ENCODE measurements at places on chromosomes 7 and 10.

DNA sequence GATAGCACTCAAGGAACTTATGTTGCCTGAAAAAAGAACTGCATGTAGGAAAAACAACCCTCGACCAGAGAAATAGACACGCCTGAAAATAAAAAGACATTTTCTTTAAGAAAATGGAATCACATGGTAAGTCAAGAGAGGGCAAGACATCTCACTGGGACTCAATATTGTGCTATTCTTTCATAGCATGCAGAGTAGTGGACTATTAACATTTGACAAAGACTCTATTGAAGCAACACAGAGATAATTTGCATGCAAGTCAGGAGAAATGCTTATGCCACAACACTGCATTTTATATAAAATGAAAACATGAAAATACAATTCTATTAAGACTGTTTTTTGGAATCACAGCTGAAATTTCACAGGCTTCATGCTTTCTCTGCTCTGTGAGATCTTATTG is 77.9 kb upstream of the RHOBTB1 start:
- no peak for DNase-seq

- DNase-seq, result no peak
These were observed 421.3 kb downstream of the EXOC4 start for GRCh38 chr7:133674079-133674763.

DNA sequence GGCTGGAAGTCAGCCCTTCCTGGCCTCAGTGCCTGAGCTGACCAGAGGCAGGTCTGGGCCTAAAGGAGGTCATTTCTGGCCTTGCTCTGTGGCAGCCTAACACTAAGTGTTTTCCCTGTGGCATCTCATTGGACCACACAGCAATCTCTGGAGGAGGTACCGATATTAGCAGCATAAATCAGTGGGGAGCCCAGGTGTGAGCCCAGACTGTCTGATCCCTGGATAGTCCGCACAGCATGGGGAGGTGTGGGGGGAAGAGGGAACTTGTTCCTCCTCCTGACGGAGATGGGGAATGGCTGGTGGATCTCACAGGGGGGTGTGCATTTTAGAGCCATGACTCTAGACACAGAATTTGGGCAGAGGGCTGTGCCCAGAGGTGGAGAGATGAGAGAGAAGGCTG is 11.0 kb upstream of the PPIF start:
- no peak for DNase-seq

DNA sequence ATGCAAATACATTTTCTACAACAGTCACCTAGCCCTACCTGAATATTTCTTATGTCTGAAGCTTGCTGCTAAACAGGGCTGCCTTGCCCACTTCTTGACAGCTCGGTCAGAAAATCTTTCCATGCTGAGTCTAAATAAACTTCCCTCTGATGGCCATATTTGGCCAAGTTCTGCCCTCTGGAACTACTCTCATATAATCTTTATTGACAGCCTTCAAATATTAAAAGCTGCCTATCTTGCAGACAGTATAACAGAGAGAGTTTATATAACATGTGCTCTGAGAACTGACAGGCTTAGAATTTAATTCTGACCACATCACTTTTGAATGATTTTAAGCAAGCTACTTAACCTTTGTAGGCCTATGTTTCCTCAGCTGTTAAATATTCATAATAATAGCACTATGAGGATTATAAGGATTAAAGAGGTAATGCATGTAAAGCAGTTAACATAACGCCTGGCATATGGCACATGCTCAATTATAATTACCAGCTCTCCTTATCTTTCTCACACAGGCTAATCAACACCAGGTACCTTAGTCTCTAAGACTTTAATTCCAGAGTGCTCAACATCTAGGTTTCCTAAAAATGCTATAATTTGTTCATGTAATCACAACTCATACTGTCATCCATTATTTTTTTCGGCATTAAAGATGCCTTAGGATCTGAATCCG is 334.1 kb downstream of the HPSE2 start:
- no peak for DNase-seq

GRCh38 chr7:5703572-5704533 is 77.6 kb downstream of the RNF216 start:
- DNase-seq, result no peak

- DNase-seq, result no peak
These were observed 120.7 kb upstream of the PPIF start for GRCh38 chr10:79226391-79227245.

DNA sequence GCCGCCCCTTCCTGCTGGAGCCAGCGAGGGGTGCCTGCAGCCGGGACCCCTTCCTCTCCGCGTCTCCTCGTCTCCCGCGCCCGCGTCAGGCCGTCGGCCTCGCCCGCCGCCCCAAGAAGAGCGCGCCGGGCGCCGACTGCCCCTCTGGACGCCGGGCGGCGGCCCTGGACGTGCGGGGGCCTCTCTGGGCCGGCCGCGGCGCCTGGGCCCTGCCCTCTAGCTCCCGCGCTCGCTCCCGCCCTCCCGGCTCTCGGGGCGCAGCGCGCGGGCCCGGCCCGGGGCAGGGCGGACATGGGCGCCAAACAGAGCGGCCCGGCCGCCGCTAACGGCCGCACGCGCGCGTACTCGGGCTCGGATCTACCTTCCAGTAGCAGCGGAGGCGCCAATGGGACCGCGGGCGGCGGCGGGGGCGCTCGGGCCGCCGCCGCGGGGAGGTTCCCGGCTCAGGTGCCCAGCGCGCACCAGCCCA is 704 bp downstream of the ZNRF2 start:
- DNase-seq, result no peak

- DNase-seq, result no peak
These were observed 28.8 kb upstream of the CCNJ start for GRCh38 chr10:96014473-96015102.

DNA sequence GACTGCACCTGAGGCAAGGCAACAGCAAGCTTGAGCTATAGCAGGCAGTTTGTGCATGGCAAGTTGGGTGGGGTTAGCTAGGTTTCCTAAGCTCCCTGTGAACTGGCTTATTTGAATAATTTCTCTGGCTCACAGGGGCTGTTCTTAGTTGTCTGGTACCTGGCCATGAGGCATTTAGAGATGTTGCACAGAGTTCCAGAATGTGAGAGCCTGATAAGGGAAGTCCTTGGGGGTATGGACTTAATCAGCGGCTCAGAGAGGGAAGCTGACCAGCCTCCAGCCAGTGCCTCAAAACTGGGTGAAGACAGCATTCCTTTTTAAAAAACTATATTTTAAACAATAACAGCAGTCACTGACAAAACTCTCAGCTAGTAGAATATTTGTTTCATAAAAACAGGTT is 307.4 kb downstream of the FZD1 start:
- DNase-seq, result no peak

GRCh38 chr7:55130395-55131141 is 111.8 kb downstream of the EGFR start:
- no peak for DNase-seq

DNA sequence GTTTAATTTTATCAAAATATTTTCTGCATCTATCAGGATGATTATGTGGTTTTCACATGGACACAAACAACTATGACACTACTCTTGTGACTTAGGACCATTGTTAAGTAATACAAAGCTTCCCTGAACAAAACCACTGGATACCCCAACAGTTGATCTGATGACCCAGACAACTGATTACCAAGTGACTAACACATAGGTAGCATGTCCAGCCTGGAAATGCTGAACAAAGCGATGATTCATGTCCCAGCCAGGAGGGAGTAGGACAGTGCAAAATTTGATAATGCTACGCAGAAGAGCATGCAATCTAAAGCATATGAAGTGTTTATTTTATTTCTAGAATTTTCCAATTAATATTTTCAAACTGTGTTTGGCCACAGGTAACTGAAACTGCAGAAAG is 8.9 kb upstream of the PNLIP start:
- DNase-seq, result no peak

DNA sequence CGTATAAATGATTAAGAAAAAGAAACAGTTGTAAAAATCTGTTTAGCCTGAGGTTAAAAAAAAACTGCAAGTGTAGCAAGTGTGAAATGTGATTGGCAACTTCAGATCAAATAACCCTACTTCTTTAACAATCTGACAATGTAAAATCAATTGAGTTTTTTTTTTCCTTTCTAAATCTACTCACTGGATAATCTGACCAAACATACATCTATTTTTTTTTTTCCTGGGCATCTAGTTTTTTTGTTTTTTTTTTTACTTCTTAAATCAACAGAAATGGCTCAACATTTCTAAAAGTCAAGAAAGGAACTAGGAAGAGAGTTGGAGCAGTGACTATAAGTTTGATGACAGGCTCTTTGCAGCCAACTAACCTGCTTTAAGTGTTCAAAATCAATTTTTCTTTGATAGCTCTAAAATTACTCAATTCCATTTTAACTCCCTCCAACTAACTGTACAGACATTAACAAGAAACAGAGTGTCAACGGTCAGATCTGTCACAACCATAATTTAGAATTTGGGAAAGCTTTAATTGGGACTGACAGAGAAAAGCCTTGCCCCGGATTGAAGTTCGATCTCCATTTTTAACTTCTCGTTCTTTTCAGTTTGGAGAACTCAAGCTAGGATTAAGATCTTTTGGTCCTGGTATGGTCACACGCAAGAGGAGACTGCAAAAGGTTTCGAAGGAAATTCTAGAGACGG is 1.2 kb downstream of the ARL3 start:
- DNase-seq, result no peak

DNA sequence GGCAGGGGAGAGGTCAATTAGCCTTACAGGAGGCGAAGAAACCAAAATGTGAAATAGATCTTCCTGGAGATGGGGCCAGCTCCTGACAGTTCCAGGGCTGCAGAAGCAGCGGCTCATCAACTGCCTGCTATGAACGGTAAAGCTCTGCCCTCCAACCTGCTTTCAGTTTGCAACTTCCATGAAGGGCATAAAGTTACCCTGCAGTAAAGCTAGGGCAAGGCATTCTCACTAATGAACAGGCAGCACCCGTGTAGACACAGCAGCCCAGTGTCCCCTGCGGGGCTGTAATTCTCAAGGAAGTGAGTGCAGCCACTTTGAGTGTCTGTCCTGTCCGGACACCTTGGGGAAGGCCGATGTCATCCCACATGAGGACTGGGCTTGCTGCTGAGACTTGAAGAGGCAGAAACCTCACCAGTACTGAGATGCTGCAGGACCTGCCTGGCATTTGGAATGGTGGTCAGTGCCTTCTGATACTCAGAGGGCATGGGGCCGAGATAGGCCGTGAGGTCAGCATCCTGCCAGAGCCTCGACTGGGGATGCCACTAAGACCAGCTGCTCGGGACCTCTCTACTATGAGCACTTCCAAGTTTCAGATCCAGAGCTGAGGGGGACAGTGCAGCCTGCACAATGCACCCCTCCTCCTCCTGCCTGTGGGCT is 26.1 kb upstream of the C10orf53 start:
- DNase-seq, result no peak

GRCh38 chr10:101768791-101769170 is 7.1 kb downstream of the FGF8 start:
- DNase-seq, result no peak

- DNase-seq, result no peak
These were observed 268.5 kb upstream of the NPSR1 start for GRCh38 chr7:34389332-34390078.

DNA sequence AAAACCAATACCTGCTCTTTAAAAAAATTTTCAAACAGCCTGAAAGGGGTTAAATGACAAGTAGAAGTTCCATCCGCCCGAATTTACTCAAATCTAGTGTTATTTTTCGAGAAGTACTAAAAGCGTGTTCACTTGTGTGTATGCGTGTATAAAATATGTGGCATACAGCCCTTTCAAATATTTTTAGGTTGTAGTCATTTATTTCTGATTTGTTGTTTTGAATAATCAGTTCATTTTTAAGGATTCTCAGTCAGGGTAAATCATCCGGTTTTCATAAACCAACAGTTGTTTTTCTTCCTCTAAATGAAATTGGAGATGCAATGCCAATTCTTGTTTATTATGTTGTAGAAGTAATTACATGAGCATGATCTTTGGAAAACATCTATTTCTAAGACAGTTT is 6.9 kb upstream of the SUN1 start:
- DNase-seq, result no peak

- no peak for DNase-seq
These were observed 102.3 kb upstream of the SEMA3E start for GRCh38 chr7:83751217-83751616.

GRCh38 chr10:78589687-78590086 is 479.1 kb upstream of the ZMIZ1 start:
- DNase-seq, result no peak

DNA sequence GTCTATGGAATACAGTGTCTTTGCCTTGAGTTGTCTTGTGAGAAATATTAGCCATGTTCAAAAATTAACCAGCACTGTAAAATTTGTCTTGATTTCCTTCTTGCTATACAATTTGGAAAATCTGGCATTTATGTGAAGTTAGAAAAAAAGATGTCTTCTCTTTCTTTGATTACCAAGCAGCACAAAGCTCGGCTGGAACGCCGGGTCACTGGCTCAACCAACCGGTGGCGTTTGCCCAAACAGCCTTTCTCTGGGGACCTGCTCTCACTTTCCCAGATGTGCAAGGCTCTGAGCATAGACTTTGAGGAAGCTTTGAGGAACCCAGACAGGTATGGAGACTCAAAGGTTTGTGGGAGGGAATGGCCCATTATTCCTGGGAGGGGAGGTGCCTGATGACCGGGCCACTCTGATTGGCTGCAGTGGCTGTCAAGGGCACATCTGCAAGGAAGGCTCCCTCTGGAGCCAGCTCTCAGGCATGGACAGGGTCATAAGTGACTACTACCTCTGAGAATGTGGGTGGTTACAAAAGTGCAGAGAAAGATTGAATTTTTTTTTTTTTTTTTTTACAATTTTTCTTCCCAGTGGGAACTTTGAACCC is 5.6 kb downstream of the BTBD16 start:
- no peak for DNase-seq

- no peak for DNase-seq
These were observed 589 bp upstream of the RAPGEF5 start for GRCh38 chr7:22357311-22358175.

DNA sequence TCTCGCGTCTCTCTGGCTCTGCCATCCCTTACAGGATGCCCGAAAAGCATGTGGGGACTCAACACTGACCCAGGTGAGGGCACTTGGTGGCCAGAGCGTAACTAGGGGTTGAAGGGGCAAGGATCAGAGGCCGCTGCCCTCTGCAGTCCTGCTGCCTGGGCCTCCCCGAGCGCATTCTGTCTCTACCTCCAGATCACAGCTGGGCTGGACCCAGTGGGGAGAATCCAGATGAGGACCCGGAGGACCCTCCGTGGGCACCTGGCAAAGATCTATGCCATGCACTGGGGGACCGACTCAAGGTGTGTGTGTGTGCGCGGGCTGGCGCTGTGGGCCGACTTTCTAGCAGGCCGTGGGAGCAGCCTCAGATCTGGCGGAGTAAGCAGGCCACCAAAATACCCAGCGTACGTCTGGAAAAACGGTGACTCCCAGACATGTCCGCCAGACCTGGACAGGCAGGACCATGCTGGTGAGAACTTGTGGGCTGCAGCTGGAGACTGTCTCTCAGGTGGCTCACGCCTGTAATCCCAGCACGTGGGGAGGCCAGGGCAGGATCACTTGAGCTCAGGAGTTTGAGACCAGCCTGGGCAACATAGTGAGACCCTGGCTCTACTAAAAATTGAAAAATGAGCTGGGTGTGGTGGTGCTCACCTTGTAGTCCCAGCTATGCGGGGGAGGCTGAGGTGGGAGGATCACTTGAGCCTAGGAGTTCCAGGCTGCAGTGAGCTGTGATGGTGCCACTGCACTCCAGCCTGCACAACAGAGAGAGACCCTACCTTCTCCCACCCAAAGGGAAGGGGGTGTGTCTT is 3.2 kb downstream of the GNB2 start:
- no peak for DNase-seq
